ENCODE measurements at places on chromosomes 3 and 15.
A peak's percentile ranks its signal among the peaks of the same experiment; 100 is the strongest.

- peak; percentile 56 for DNase-seq
Observed at GRCh38 chr15:45606841-45607240, 19.7 kb downstream of the BLOC1S6 start.

DNA sequence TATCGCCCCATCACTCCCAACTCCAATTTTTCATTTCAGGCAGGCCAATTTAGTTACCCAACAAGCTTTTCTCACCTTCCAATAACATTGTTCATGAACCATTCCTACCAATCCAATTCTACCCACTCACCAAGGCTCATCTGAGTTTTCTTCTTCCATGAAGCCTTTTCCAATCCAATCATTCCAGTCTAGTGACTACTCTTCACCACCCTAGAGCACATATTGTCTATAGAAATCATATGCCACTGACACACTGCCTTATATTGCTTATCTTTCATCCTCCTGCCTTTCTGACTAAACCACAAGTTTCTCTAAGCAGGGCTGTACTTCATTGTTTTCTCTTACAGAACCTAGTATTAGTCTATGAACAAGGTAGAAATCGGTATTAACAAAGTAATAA is 11.4 kb downstream of the CCDC14 start:
- DNase-seq, result no peak

GRCh38 chr15:85622221-85622831 is 172.4 kb downstream of the KLHL25 start:
- no peak for DNase-seq

DNA sequence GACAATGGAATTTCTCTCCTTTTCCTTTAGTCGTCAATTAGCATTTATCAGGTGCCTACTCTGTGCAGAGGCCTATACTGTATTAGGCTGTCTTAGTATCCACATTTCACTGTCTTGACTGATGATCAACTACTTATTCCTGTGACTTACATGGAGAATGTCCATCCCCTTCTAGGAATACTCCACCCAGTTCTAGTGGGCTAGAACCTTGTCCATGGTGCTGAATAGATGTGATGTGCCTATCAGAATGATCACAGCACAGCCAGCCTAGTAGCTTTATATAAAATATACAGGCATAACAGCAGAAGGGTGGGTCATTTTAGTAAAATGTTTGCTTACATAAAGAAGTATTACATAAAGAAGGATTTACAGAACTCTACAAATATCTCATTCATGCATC is 621.4 kb downstream of the PDCD6IP start:
- no peak for DNase-seq

DNA sequence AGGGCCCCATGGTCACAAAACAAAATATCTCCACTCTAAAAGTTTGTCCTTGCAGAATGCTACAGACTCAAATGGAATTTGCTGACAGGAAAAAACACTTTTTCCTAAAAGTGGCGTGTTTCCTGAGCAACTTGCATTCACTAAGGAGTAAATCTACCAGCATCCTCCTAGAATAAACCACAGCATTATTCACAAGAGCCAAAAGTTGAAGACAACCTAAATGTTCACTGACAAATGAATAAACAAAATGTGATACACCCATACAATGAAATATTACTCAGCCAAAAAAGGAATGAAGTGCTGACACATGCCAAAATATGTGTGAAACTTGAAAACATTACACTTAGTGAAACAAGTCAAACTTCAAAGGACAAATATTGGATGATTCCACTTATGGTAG is 28.9 kb downstream of the ITGB5 start:
- DNase-seq, result no peak

DNA sequence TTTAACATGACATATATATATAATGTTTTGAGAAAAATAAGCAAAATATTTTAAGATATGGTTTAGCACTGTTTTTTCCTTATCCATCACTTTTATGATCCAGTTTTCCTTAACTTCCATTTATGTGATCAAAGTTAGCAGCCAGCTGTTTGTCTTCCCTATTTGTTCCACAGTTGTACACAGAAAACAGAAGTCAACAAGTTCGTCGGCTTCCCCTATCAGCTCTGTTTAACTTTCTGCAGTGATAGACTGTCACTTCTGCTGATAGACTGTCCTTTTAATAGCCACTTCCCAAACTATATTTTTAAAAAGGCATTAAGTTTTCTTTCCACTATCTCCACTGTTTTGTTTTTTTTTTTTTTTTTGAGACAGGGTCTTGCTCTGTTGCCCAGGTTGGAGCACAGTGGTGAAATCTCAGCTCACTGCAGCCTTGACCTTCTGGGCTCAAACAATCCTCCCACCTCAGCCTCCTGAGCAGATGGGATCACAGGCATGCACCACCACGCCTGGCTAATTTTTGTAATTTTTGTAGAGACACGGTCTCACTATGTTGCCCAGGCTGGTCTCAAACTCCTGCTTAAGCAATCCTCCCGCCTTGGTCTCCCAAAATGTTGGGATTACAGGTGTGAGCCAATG is 7.2 kb downstream of the FSD2 start:
- no peak for DNase-seq

GRCh38 chr15:31511707-31512310 is 185.2 kb downstream of the KLF13 start:
- DNase-seq, result no peak

- DNase-seq, result no peak
Observed at GRCh38 chr3:43075904-43076661, 29.8 kb downstream of the POMGNT2 start.

DNA sequence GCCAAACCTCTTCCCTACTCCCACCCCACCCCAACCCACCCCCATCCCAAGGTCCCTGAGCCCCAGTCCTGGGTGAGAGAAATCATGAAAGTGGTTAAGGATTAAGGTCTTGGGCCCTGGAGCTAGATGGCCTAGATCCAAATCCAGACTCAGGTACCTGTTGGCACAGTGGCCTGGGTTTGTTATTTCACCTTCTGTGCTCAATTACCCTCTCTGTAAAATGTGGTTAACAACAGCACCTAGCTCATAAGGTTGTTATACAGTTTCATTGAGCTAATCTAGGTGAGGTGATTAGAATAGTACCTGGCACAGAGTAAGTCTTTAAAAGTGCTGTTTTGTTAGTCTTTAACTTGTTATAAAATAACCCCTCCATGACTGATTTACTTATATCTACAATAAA is 6.4 kb upstream of the SNUPN start:
- DNase-seq, result no peak

- DNase-seq, result no peak
Observed at GRCh38 chr3:111236836-111237713, 165.5 kb downstream of the NECTIN3 start.

DNA sequence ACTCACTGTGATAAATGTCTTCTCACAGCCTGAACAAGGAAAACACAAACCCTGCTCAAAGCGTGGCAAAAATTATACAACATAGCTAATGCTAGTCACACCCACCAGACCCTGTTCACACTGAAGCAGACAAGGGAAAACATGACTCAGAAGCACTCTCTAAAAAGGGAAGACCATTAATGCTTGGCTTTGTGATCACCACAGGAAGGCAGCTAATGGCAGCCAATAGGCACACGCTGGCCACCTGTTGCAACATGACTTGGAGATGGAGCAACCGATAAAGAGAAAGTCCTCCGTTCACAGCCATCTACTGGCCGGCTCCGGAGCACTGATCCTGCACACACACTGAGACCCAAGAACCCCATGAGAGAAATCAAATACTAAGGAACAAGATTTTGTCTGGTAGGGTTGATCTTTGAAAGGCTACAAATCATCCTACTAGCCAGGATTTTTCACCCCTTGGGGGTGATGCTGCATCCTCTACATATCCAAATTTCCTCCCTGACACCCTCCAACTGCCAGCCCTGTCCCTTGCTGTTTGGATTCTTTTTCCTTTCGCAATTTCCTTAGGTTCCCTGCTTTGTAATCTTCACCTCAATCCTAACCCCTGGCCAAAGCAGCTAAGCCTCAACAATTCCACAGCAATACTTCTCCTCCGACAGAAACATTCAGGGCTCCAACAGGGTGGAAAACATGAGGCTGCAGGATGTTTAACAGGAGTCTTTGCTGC is 3.2 kb downstream of the ZXDC start:
- peak; percentile 98 for DNase-seq

Data from CD14-positive monocyte (primary cell).